Stimulated activated CD4-positive, alpha-beta T cell treated with anti-CD3 and anti-CD28 coated beads, TNF-alpha, amount 100 ng/mL, for 1 hour (primary cell): ENCODE measurements at places on chromosomes 7 and 10.

DNA sequence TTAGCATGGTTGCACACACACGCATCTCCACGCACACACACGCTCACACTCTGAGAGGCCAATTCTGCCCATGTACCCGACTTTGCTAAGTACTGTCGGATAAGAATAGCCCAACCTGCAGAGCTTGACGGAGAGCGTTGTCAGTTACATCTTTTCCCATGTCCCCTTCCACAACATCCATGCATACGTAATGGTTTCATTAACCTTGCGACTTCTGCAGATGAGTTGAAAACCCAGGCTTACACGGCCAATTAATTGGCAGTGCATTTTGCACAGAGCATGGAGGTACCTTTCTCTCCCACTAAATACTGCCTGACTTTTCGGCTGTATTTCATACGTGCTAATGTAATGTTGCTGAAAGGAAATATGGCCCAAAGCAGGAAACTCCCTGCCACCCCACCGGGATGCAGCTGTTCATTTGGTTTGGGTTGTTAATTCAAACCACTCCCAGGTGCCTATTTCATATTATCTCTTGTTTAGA lies 291.2 kb upstream of the HABP2 start:
- DNase-seq, result no peak

GRCh38 chr10:101291331-101292193 lies 62.3 kb upstream of the LBX1 start:
- DNase-seq, result peak; percentile 38

DNA sequence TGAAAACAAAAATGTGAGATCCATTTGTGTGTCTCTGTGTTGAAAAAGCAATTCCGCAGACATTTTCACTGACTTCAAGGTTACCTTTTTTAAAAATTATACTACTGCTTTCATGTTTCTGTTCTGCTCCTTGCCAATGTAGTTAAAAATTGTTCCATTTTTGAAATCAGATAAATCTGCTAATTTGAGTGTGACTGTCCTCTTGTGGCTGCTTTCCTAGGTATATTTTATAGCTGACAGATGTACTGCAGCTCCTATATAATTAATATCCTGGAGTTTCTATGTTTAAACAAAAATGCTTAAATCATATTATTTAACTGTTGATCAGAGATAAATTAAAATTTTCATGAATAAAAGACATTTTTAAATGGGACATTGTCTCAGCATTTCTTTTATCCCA lies 177.6 kb upstream of the LRRTM3 start:
- DNase-seq, result no peak

GRCh38 chr7:124497176-124497575 lies 268.4 kb downstream of the GPR37 start:
- DNase-seq, result no peak

GRCh38 chr10:124134251-124134893 lies 41.0 kb upstream of the CHST15 start:
- no peak for DNase-seq

DNA sequence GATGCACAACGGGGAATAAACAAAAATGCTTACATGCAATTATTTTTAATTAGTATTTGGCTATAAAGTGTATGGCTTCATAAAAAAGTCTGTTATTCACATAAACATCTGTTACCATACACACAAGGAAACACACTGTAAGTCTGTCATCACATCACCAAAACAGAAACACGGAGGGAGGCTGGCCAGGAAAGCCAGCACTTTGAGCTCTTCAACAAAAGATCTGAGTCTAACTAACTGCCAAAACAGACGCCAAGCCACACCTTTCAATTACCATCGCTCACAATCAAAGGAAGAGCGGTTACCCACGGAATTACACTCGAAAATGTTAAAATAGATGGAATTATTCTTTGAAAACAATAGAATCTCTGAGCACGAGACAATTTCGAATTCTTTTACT lies 49.2 kb upstream of the MGMT start:
- DNase-seq, result no peak

DNA sequence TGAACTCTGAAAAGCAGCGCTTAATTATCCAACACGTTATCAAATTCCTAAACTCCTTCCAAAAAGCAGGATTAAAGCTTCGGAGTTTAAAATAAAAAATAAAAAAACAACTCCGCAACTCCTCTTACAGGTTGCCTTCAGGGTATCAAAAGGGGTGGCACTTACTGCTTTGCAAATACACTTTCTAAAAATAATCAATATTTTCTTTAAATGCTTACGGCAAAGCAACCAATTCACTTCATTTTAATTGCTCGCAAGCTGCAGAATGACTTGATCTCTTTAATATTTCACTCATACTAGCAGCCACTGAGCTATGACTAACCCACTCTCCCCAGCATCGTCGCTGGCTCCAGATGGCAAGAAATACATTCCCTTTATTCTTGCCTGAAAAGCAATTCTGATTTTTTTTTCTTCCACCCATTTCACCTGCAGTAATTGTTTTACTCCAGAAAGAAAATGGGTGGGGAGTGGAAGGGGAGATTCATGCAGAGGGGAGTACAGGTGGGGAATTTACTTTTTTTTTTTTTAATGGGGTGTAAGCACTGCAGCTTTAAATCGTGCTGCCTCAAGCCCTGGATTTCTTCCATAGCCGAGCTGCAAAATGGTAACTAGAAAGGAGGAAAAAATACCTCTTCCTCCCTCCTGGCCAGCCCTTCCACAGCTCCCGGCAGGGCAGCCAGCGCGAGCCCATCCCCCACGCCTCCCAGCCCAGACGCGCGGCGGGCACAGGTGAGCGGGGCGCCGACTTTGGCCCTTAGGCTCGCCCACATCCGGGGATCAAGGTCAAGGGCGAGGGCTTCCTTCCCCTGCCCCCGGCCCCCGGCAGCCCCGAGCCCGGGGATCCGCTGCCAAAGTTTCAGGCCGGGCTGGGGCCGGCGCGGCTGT lies 54.2 kb upstream of the FHIP2A start:
- no peak for DNase-seq
